ENCODE measurements at places on chromosomes 4 and X. TPM values are rescaled to one million over a fixed set of nuclear protein-coding genes. Genes with fewer than 3 reads are reported as not detected.

DNA sequence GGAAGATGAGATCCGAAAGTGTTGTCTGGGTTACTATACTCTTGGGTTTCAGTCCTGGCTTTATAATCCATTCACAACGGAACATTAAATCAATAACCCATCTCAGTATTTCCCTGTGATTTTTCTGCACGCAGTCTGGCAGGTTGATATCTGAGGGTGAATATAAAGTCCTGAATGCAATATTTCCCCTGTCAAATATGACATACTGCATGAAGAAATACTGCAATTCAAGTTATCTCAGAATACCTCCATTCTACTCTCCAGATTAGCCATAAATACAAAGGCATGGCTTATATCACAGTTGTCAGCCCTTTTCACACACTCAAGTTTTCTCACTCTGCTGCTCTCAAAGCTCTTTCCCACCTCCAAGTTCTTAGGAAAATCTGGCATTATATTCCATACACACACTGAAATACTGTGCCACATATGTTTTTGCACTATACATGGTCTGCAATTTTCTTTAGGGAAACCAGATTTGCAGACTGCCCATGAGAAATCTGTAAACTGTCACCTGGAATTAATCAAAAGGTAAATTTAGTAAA is 64.7 kb downstream of the WDFY3 start:
- H3K36me3 ChIP-seq, result no peaks in the 10 kb centered on the region
- H3K4me3 ChIP-seq, result no peak overlapping the region
- H3K4me1 ChIP-seq, result no peaks in the 10 kb centered on the region
- no peak overlapping the region for H3K27ac ChIP-seq
- no peak for DNase-seq

GRCh38 chrX:45198706-45199105 is 2.0 kb downstream of the DIPK2B start:
- H3K27ac ChIP-seq, result no peak overlapping the region
- no peak overlapping the region for H3K4me3 ChIP-seq
- H3K27me3 ChIP-seq, result no peaks in the 10 kb centered on the region
- DNase-seq, result no peak
- no peaks in the 10 kb centered on the region for H3K36me3 ChIP-seq
- no peaks in the 10 kb centered on the region for H3K4me1 ChIP-seq

The CEP135 gene
- total RNA-seq, result 3.5 TPM

The IL2RG gene
- 6.3 TPM for total RNA-seq

The METTL14 gene
- total RNA-seq, result 32.5 TPM

- no peaks in the 10 kb centered on the region for H3K36me3 ChIP-seq
- no peaks in the 10 kb centered on the region for H3K27me3 ChIP-seq
- H3K4me3 ChIP-seq, result no peak overlapping the region
- H3K4me1 ChIP-seq, result no peaks in the 10 kb centered on the region
Observed at GRCh38 chr4:141789716-141790115, 153.3 kb downstream of the IL15 start.

DNA sequence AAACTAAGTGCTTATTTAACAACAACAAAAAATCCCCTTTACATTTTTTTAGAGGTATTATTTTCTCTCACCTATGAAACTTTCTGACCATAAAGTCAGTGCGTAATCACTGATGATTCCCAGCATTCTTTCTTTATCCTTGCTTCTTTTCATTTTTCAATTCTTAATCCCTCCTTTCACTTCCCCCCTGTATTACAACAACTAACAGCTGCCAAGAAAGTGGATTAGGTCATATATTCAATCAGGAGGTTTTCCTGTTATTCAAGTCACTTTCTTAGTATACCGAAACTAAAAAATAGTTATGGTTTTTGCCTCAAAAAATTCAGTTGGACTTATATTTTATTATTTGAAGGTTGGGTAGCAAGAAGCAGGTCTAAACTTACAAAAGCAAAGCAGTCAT is 2.1 kb upstream of the STAP1 start:
- no peaks in the 10 kb centered on the region for H3K4me1 ChIP-seq
- no peak overlapping the region for H3K27ac ChIP-seq
- no peak for DNase-seq
- H3K36me3 ChIP-seq, result no peaks in the 10 kb centered on the region
- H3K4me3 ChIP-seq, result no peak overlapping the region
- H3K27me3 ChIP-seq, result no peaks in the 10 kb centered on the region

The GPR78 gene
- total RNA-seq, result not detected

DNA sequence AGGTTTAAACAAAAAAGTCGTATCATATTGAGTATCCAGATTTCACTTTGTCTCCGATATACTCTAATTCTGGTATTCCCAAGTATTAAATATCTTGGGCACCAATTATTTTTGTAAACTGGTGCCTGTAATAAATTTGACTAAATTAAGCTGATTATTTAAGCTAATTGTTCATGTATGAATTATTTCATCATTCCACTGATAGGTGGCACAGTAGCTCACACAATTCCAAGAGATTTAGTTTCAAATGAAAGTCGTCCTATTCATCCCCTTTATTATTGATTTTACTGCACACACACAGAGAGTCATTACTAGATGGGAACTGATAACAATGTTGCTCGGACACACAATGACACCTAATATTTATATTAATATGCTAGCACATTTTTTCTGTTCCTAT is 432.4 kb downstream of the DMD start:
- H3K36me3 ChIP-seq, result no peaks in the 10 kb centered on the region
- no peaks in the 10 kb centered on the region for H3K4me1 ChIP-seq
- H3K4me3 ChIP-seq, result no peak overlapping the region
- no peak overlapping the region for H3K27ac ChIP-seq
- no peaks in the 10 kb centered on the region for H3K27me3 ChIP-seq
- DNase-seq, result no peak

DNA sequence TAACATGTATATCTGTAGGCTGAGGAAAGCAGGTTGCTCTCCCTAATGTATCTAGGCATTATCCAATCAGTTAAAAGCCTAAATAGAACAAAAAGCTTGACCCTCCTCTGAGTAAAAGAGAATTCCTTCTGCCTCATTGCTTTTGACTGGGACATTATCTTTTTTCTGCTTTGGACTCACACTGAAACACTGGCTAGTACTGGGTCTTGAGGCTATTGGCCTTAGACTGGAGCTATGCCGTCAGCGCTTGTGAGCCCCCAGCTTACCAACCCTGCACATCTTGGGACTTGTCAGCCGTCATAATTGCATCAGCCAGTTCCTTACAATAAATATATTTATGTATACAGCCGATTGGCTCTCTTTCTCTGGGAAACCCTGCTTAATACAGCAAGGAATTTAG is 206.8 kb upstream of the ARHGAP24 start:
- no peak for DNase-seq
- H3K4me1 ChIP-seq, result no peaks in the 10 kb centered on the region
- no peak overlapping the region for H3K4me3 ChIP-seq
- H3K27ac ChIP-seq, result no peak overlapping the region
- H3K36me3 ChIP-seq, result no peaks in the 10 kb centered on the region
- H3K27me3 ChIP-seq, result no peaks in the 10 kb centered on the region

DNA sequence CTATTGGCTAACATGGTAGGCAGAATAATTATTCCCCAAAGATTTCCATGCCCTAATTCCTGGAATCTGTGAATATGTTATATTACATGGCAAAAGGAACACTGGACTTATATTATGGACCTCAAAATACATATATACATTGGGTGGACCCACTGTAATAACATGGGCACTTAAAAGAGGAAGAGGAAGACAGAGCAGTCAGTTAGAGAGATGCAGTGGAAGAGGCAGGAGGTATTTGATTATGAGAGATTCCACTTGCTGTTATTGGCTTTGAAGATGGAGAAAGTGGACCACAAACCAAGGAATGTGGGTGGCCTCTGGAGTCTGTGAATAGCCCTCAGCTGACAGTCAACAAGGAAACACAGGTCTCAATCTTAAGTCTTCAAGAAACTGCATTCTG is 14.0 kb upstream of the ART3 start:
- H3K4me3 ChIP-seq, result no peak overlapping the region
- H3K36me3 ChIP-seq, result no peaks in the 10 kb centered on the region
- H3K27ac ChIP-seq, result no peak overlapping the region
- H3K27me3 ChIP-seq, result no peaks in the 10 kb centered on the region
- H3K4me1 ChIP-seq, result no peaks in the 10 kb centered on the region
- no peak for DNase-seq

The SMR3B gene
- total RNA-seq, result not detected

The GPRIN3 gene
- 2.5 TPM for total RNA-seq

DNA sequence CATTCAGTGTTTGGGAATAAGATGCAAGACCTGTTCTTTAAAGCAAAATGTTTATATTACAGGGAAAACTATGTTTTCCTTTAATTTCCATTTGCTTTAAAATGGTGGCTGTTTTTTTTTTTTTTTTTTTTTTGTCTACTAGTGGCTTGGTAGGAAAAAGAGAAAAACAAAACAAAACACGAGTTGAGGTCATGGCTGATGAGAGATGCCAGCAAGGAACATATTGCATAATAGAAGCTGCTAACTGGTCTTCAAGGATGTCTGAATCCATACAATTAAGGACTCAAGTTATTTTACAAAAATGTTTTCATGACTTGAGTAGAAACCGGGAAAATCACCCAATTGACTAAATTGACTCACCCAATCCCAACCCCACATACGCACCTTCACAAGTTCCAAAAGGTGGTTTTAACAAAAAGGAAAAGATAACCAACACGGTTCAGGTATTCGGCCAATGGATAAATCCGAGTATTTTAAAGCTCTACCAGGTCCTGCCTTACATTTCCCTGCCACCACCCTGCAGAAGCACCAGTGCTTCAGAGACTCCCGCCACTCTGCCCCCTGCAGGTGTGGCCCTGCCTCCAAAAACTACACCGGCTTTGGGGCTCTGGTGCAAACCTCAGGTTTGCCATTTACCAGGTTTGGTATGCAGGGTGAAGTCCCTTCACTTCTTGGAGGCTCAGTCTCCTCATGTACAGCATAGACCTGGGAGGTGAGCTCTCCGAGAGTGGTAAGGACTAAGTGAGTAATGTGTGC is 27.1 kb downstream of the PIR start:
- no peaks in the 10 kb centered on the region for H3K36me3 ChIP-seq
- no peaks in the 10 kb centered on the region for H3K27me3 ChIP-seq
- no peak overlapping the region for H3K27ac ChIP-seq
- DNase-seq, result no peak
- H3K4me3 ChIP-seq, result no peak overlapping the region

The FGB gene
- not detected for total RNA-seq

GRCh38 chr4:23828779-23829178 is 61.1 kb downstream of the PPARGC1A start:
- no peak for DNase-seq
- no peaks in the 10 kb centered on the region for H3K27me3 ChIP-seq
- H3K4me3 ChIP-seq, result no peak overlapping the region
- H3K36me3 ChIP-seq, result peaks cover 3% of the 10 kb centered on the region

GRCh38 chr4:76458825-76459224 is 23.8 kb downstream of the SHROOM3 start:
- peak overlapping the region; percentile 78 for H3K27ac ChIP-seq
- H3K4me1 ChIP-seq, result peaks cover 7% of the 10 kb centered on the region
- DNase-seq, result no peak
- H3K36me3 ChIP-seq, result no peaks in the 10 kb centered on the region
- no peaks in the 10 kb centered on the region for H3K27me3 ChIP-seq
- H3K4me3 ChIP-seq, result no peak overlapping the region

- DNase-seq, result no peak
- H3K27ac ChIP-seq, result no peak overlapping the region
- no peaks in the 10 kb centered on the region for H3K36me3 ChIP-seq
- no peaks in the 10 kb centered on the region for H3K4me1 ChIP-seq
- no peak overlapping the region for H3K4me3 ChIP-seq
- no peaks in the 10 kb centered on the region for H3K27me3 ChIP-seq
Observed at GRCh38 chrX:18616688-18617406, 55.1 kb downstream of the RS1 start.

The NPY2R gene
- not detected for total RNA-seq

- no peak overlapping the region for H3K4me3 ChIP-seq
- no peak overlapping the region for H3K27ac ChIP-seq
- H3K36me3 ChIP-seq, result peaks cover 65% of the 10 kb centered on the region
- H3K4me1 ChIP-seq, result no peaks in the 10 kb centered on the region
Observed at GRCh38 chr4:5756271-5756670, 45.3 kb downstream of the EVC start.

DNA sequence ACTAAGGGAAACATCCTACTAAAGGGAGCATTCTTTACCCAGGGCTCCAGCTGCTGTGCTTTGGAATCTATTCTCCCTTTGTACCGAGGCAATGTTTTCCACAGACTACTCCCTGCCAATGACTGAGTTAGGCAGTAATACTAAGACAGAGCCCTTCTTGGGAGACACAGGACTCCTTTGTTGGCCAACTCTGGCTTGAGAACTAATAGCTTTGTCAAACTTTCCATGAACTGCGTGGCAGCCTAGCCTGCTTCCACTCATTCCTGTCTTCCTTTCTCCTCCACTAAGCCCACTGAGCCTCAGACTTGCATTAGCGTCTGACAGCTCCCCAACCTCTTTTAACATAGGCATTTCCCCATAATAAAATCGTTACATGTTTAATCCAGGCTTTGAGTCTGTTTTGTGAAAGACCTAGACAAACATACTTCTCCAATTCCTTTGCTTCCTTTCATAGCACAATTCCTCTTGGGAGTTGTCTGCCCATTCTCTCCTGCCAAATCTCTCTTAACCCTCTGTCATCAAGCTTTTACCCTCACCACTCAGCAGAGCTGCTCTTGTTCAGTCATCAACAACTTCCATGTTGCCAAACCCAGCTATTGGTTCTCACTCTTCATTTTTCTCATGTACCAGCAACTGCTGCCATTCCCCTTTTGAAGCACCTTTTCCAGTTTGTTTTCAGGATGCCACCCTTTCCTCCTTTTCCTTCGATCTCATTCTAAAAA is 300.3 kb upstream of the IGFBP7 start:
- no peaks in the 10 kb centered on the region for H3K36me3 ChIP-seq
- peaks cover 5% of the 10 kb centered on the region for H3K4me1 ChIP-seq
- no peak overlapping the region for H3K4me3 ChIP-seq
- DNase-seq, result no peak

The CHRDL1 gene
- total RNA-seq, result 220 TPM

The ARMCX5 gene
- 9.9 TPM for total RNA-seq

DNA sequence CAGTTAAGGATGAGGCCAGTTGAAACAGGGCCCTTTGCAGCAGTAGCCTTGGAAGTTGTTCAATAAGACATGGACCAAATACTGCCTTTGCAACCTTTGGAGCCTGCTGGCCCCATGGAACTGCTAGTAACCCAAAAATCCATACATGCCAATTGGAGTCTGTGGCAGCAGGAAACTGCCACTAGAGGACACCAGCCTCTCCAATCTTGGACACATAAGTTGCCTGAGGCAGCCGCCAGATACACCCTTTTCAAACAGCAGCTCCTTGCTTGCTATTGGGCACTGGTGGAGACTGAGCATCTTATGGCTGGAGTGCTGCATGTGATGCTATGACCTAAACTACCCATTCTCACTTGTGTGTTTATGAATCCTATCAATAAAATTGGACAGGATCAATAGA is 14.8 kb upstream of the LAP3 start:
- H3K4me1 ChIP-seq, result no peaks in the 10 kb centered on the region
- H3K27ac ChIP-seq, result no peak overlapping the region
- H3K27me3 ChIP-seq, result no peaks in the 10 kb centered on the region
- DNase-seq, result no peak
- no peak overlapping the region for H3K4me3 ChIP-seq
